ENCODE measurements at places on chromosomes 7 and 10.

- no peak for DNase-seq
Observed at GRCh38 chr10:103457176-103457712, 1.5 kb downstream of the CALHM1 start.

GRCh38 chr10:110613996-110614495 lies 30.1 kb upstream of the RBM20 start:
- DNase-seq = no peak

- no peak for DNase-seq
Observed at GRCh38 chr10:129755158-129755591, 208.9 kb downstream of the EBF3 start.

DNA sequence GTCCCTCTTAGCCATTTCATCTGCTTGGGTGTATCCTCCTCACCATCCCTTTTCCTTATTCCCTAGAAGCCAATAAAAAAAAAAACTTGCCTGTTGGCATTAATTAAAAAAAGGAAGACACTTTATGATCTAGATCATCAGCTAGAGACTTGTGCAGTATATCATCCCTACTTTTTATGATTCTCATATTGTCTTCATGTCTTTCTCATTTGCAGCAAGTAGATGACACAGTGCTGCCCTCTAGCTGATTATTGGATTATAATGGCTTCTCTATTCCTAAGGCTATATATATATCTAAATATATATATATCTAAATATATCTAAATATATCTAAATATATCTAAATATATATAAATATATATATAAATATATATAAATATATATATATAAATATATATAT lies 272.4 kb upstream of the LRGUK start:
- DNase-seq = no peak

DNA sequence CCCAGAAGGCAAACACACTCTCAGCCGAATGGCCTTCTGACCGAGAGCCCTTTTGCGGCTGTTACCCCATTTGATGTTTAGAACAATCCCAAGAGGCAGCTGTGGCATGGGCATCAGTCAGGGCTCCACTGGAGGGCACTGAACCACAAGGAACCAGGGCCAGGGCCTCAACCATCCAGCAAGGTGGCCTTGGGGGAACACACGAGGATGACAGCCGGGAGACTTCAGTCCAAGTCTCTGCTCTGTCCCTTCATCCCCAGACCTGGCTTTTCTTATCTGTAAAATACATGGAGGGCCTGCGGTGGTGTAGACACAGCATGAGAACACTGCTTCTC lies 63.6 kb upstream of the INSIG1 start:
- no peak for DNase-seq

- no peak for DNase-seq
Observed at GRCh38 chr10:101843032-101844021, at the start of gene KCNIP2. Gene KCNIP2 (minus strand): TSS chr10:101843800. CDS start chr10:101843568, 232 bp downstream.

DNA sequence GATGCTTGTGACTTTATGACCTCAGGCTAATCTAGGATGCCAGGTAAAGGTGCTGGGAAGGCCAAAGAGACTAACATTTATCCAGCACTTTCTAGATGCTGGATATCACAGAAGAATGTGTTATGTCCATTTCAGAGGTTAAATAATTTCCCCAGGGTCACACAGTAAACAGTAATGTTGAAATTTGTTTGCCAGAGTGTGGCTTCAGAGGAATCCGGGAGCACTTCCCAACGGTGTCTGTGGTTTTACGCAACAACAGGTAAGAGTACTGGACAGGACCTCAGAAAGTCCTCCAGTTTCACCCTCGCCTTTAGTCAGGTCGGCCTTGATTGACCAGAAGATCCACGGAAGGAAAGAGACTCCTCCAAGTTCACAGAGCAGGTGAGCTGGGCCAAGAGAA lies 1.7 kb downstream of the SHTN1 start:
- no peak for DNase-seq

DNA sequence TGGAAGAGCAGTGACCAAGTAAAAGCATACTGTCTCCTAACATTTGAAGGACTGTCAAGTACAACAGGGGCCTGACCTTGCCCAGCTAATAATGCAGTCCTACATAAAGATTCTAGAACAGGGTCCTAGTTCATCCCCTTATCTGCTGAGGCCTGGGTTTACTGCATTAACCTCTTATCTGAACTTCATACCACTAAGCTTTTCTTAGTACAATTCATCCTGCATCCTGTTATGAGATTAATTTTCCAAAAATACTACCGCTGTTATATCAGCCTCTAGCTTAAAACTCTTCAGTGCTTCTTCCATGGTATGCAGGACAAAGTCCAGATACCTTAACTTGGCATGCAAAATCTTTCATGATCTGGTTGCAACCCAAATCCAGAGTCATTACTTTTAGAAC lies 72.5 kb downstream of the CHRM2 start:
- no peak for DNase-seq

DNA sequence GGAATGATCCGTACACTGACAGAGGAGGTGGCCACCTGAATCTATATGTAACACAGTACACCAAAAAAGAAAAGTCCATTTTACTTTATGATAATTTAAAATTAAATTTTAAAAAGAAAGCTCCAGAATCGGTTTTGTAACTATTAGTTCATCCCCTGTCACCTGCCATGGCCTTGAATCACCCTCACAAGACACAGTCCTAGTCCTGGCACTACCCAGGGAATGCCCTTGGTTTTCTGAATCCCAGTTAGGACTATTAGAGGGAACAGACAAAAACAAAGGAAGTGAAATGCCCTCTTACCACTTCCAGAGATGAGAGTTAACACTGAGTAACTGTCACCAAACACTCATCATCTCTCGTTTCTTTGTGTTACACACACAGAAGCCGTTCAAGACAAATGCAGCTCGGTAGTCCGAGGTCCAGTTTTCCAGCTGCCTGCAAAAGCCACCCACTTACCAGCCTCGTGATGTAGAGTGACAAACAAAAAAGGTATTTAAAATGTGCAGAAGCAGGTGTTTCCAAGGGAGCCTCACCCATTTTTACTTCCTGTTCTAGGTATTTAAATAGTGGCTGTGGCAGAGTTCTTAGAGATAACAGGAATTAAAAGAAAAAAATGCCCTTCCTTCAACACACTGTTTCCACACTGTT lies 6.1 kb downstream of the PTPRN2 start:
- DNase-seq = no peak

All from stimulated activated CD8-positive, alpha-beta memory T cell treated with anti-CD3 and anti-CD28 coated beads, Interleukin-2, amount 100 ng/mL, for 1 hour (primary cell).